ENCODE measurements at places on chromosomes 7 and 10.

- no peak for DNase-seq
These were observed 229.9 kb downstream of the ADARB2 start for GRCh38 chr10:1507436-1507835.

DNA sequence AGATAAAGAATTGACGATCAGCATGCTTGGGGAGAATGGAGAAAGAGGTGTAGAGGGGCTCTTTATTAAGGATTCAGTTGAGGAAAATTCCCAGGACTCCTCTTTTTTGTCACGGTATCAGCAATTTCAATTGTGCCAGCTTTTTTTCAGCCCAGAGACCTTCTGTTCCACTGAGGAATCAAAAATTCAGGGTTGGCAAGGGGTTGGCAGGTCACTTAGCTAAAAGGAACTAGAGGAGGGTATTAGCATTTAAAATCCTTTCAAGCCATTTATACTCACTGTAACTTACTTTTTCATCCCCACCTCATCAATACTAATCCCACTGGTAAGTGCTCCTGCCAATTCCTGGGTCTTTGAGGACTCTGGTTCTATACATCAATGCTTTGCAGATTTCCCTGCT, 757.5 kb upstream of the COBL start:
- DNase-seq: no peak

GRCh38 chr10:12179606-12180170, 16.0 kb downstream of the NUDT5 start:
- no peak for DNase-seq

GRCh38 chr10:82674036-82674435, 799.0 kb downstream of the NRG3 start:
- no peak for DNase-seq

DNA sequence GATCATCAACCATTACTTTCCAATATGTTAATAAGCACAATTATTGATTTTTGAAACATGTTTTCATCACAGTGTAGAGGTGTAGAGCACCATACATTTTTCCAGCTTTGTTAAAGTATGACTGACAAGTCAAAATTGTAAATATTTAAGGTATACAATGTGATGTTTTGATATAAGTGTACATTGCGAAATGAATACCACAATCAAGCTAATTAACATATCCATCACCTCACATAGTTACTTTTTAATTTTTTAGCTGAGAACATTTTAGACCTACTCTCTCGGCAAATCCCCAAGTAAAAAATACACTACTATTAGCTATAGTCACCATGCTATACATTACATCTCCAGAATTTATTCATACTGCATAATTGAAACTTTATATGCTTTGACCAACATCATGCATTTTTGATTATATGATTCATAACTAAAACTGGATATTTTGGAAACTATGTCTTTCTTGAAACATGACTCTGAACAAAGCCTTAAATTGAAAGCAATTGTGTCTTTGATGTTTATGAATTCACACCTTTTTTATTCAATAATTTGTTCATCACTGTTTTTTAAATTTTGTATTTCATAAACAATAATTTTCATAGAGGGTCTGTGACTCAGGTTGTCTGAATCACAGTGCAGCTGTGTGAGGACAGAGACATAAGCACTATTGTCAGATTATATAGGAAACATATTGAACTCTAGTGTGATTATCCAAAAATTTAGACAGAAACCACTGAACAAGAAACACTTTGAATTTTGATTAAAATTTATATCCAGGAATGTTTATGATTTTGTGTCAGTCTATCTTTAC, 486.1 kb downstream of the SEMA3D start:
- DNase-seq: no peak

GRCh38 chr10:20949967-20950366, 52.9 kb upstream of the NEBL start:
- no peak for DNase-seq

GRCh38 chr10:6796231-6796630, 216.2 kb upstream of the PRKCQ start:
- no peak for DNase-seq

DNA sequence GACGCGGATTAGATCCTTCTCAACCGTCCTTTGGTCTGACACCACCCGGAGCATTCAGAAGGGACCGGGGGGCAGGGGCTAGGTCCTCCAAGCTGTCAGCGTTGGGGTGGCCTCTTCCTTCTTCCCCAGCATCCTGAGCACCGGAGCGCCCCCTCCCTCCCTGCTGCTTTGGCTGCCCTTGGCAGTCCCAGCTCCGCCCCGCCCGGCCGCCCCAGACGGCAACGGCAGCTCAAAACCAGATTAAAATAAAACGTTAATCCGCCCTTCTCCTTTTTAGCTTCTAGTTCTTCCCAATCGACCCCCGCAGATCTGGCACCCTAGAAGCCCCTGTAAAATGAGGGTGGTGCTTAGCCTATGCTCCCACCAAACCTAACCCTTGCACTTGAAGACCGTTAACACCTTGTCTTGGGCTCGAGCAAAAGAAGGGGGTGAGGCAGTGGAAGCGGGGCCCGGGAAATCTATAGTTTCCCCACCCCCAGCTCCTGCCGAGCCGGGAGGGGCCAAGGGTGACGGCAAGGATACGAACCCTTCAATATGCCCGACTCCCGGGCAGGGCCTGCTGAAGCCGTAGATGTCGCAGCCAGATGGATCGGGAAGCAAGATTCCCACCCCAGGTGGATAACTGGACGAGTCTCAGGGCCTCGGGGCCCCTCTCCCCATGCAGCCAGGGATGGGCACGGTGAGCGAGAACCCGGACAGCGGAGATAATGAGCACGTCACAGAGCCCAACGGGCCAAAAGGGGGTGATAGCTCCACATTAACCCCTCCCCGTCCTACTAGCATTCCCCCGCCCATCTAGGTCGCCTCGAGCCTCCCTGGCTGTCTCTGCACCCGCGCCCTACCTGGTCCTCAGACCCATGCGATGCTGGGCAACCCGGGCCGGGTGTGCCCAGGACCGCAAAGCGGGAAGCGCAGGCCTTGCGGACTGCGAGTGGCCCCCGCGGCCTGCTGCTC, 169.7 kb downstream of the NRF1 start:
- DNase-seq: peak; percentile 87

DNA sequence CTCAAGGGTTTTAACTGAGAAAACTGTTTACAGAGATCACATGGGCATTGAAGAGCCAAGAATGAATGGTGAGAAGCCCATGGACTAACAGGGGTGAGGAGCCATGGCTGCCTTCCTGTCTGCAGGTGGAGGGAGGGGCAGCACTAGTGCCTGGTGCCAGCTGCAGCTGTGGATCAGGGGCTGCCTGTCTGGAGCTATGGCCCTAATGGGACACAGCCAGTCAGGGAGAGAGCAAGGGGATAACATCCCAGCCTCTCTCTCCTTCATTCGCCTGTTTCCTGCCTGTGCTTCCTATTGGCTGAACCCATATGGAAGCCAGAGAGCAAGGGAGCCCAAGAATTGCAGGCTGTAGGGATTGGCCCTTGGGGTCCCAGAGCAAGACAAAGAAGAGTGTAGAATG, 125.8 kb upstream of the GAD2 start:
- no peak for DNase-seq

GRCh38 chr10:98899018-98899417, 336.6 kb downstream of the HPSE2 start:
- DNase-seq: no peak

DNA sequence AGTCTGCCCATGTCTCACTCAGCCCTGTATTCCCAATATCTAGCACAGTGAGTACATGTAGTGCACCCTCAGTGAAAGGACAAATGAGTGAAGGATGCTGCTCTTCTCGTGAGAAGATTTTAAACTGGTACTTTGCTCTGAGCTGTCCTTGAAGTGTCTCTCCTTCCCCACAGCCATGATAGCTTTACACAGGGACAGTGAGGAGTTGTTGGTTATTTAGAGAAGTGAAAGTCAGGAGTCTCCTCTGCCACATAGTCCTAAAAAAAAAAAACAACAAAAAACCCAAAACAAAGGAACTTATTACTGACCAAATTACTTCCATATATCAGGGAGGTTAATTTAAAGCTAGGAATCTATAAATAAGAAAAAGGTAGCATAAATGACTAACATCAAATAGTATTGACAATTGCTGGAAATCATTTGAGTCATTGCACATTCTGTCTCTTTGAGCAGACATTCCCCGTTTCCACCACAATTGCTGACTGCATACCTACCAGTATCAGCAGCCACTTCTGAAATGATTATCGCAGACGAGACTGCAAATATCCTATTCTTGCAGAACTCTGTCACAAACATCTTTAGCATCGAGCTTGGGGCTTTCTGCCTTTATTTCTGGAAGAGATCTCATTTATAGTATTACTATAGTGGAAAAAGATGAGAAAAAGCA, 202.1 kb downstream of the PTEN start:
- DNase-seq: no peak

- peak; percentile 41 for DNase-seq
These were observed 8.5 kb upstream of the C10orf105 start for GRCh38 chr10:71727738-71728737.

- DNase-seq: no peak
These were observed 3.1 kb upstream of the PRPS1L1 start for GRCh38 chr7:18030758-18031157.

- DNase-seq: no peak
These were observed 8.8 kb upstream of the AFAP1L2 start for GRCh38 chr10:114412907-114413797.

GRCh38 chr7:152477079-152477478, 41.3 kb upstream of the KMT2C start:
- no peak for DNase-seq

DNA sequence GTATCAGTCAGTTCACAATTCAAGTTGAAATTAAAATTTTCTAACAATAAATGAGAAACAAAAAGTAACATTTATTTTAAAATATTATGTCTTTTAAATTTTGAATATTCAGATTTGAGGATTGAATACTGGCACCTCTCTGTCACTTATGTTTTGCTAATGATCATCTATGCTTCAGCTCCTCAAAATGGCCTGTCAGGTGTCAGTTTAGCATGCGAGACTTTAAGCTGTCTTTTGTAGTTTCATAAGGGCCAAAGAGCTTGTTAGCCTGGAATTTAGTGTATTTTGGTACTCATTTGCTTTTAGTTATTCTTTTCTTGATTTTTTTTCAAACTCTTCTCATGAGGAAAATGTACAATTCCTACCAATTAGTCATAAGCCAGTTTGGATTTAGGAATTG, 102.0 kb upstream of the RPA3 start:
- no peak for DNase-seq

GRCh38 chr10:71436268-71437125, 39.8 kb downstream of the CDH23 start:
- DNase-seq: no peak

DNA sequence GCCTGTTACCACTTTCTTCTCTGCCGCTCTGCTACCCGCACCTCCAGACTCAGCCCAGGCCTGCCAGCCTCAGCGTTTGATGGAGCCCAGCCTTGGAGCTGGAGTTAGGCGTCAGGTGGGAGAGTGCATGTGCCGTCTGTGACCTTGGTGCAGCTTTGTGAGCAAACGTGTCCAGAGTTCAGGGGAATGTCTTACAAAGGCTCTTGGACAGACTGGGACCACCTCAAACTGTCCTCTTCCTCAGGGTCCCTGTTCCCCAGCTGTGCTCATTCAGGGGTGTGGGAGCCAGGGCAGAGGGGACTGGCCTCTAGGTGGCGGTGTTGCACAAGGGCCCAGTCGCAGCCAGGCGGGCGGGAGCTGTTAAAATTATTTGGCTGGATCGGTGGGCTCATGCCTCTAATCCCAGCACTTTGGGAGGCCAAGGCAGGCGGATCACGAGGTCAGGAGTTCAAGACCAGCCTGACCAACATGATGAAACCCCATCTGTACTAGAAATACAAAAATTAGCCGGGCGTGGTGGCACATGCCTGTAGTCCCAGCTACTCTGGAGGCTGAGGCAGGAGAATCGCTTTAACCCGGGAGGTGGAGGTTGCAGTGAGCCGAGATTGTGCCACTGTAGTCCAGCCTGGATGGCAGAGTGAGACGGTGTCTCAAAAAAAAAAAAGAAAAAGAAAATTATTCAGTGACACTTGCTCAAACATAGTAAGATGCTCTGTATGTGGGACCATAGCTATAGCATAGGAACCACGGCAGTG, 89.2 kb downstream of the ADCY1 start:
- DNase-seq: peak; percentile 53

DNA sequence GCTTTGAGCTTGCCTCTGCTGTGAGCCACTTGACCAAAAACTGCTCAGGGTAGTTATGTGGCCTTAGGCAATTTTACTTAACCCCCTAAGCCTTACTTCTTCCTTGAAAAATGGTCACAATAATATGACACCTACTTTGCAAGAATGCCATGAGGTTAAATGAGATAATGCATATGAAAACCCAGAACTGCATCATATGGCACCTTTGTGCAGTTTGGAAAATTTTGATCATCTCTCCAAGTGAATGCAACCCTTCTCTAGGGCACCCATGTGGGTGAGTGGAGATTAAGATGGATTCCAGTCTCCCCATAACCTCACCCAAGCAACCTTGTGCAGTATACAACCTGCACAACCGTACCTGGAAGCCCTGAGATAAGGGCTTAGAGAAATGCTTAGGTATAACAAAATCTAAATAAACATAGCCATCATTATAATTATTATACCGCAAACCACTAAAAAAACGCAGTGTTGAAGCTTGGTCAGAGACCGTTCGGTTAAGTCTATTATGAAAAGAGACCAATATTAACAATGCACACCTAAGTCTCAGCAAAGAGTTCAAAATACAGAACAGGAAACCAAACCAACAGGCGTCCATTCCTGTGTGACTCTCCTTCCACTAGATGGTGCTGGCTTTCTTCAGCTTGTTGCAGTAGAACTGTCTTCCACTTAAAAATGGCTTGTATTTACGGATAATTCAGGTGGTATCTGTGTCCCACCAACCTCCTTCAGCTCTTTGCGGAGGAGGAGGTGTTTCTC, 21.0 kb upstream of the ASB15 start:
- peak; percentile 59 for DNase-seq

DNA sequence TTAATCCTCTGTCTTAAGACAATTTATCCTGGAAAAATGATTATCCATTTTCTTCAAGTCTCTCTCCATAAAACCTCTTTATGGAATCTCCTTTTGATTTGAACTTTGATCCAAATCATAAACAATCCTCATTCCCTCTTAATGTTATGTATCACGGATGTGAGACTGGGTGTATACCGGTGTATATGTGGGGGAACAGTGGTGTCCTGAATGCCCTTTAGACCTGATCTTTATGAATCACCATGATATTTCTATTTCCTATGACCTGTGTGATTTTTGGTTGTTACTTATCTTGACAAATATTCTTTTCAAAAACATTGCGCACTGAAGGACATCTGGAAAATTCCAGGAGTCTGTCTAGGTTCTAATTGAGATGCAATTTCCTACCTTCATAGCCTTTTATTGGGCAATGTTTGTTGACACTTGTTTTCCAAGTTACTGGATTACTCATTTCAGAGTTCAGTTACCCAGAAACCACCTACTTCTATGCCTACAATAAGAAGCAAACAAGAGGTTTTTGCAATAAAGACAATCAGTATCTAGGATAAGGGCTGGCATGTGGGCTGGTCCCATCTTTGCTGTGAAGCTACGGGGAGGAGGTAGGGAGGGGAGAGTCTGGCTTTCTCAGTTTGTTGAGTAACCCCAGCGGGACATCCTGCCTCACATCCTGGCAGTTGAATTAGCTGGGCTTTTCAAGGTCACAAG, 190.4 kb downstream of the CTTNBP2 start:
- DNase-seq: no peak

- no peak for DNase-seq
These were observed 54.0 kb upstream of the RPA3 start for GRCh38 chr7:7772397-7772821.

Measured in D341Med (cell line).